Central memory CD4-positive, alpha-beta T cell (primary cell): ENCODE measurements at places on chromosomes 16 and 17.

GRCh38 chr17:37815536-37815935 is 70.7 kb upstream of the HNF1B start:
- DNase-seq = no peak

DNA sequence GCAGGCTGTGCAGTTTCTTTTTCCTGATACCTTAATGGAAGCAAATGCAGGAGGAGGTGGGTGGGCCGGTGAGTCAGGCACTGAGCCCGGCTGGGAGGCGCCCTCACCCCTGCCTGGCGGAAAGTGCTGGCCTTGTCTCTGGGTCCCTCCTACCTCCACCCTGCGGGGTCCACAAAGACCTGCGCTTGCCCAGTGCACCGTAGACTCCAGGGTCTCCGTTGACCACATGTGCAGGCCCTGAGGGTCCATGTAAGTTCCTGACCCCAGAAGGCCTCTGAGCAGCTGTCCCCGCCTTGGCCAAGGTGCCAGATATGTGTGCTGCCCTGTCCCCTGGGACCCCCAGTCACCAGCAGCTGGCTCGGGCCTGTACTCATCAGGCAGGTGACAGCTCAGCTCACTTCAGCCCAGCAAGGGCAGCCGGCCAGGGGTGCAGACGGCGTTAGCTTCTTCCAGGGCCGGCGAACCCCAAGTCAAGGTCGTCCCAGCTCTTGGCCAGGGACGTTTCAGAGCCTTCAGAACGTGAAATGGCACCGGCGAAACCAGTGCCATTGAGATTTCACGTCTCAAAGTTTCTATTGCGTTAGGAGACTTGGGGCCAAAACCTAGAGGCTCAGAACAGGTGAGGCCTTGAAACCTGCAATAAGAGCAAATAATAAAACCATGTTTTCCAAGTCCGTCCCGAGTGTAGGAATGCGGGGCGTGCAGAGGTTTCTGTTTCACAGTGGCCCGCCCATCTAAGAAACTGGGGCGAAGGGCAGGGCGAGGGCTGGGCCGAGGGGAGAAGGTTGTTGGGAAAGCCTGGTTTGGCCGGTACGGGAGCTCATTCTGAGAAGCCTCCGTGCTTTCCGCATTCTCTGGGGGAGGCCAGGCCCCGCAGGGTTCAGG is 12.1 kb downstream of the METRNL start:
- DNase-seq = no peak

DNA sequence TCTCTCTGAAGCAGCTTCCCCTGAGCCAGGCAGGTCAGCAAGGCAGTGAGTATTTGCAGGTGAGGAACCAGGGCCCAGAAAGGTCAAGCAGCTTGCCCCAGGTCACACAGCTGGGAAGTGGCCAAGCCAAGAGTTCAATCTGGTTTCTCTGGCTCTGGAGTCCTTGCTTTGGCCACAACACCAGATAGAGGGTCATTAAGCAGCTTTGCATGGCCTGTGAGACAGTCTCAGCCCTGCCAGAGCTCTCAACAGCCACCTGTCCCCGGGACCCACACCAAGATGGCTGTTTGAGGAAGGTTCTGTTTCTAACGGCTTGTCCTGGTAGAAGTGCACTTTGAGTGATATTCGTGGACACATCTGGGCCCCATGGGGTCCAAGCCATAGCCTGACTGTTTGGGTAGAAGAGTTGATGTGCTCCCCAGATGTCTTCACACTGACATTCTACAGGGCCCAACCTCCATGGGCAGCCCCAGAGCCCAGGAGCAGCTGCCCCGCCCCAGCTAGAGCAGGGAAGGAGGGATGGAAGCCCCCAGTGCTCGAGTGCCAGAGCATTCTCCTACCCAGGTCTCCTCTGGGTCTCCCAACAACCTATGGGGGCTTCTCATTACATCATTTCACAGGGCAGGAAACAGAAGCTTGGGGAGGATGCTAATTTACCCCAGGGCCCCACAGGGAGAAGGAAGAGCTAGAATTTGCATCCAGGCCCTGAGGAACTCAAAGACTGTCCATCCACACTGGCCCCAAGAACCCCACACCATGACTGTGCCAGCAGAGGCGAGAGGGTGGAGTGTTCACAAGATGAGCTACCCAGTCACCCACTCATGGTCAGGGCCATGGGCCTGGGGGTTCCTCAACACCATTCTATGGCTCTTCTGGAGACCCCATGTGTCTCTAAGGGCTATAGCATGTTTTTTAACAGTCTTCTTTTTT is 107.3 kb upstream of the CDH5 start:
- no peak for DNase-seq

DNA sequence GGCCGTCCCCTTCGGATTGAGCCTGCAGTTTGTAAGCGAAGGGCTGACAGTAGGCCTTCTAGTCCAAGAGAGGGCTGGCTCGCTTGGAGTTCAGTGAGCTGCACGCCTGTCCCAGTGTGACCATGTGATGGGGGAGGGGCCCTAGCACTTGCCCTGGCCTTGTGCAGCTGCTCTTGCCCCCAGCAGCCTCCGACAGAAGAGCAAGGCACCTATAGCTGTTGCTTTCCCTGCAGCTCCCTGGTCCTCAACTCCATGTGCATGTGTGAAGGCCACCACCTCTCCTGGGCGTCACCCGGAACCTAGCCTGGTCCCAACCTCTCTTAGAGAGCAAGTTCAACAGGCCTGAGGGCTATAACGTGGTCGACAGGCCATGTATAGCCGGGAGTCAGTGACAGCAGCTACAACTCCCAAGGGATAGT is 5.6 kb downstream of the SPHK1 start:
- DNase-seq = no peak

DNA sequence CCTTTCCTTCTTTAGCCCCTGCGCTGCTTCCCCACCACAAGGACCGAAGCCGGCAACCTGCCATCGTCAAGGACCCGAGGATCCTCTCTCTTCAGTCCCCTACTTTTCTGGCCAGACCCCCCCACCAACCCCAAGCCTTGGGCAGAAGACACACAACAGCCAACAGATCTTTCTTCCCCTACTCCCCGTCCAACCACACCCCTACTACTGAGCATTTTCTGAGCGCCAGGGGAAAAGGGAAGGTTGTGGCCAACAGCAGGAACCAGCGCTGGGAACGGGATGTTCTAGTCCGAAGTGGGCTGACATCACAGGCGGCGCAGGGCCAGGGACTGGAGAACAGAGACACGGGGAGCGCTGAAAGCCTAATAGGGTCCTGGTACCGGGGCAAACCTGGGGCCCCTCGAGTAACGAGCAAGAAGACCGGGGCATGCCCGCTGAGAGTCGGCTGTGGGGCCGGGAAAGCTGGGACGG is 528 bp downstream of the PER1 start:
- DNase-seq = no peak

- DNase-seq = no peak
These were observed 3.9 kb downstream of the HNF1B start for GRCh38 chr17:37740915-37741314.

GRCh38 chr17:40525294-40525693 is 23.9 kb upstream of the TNS4 start:
- no peak for DNase-seq

GRCh38 chr17:74842599-74843351 is 16.9 kb downstream of the GRIN2C start:
- no peak for DNase-seq

GRCh38 chr16:83552228-83552627 is 255.6 kb upstream of the HSBP1 start:
- DNase-seq = no peak

DNA sequence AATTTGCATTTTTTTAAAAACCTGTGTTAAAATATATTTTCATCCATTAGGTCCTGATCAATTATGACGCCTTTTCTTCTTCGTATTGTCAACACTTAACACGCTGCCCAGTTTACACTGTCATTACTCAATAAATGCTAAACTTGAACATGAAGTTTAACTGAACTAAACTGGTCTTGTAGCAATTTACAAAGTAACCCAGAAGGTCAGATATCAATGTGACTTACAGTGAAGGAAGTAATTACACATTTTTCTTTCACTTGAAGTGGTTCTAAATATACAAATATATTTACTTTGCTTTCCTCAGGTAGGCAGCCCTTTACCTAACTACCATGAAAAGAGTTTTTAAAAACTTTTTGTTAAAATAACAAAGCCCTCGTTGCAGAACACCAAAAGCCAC is 256.5 kb upstream of the AXIN2 start:
- no peak for DNase-seq

DNA sequence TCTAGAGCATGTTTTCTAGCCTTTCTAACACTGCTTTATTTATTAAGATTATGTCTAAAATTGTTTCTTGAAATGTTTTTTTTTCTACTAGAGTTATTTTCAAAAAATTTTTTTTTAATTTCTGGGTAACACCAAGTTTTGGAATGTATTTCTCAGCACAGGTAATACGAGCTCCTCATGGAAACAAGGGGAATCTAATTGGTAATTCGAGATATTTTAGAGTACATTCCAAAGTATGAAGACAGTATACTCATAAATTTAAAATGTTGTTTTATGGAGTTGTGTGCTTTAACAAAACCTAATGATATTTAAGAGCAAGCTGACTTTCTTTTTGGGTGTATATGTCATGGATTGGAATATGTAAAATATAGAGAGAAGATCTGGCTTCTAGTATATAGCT is 42.4 kb downstream of the OMG start:
- DNase-seq = no peak

DNA sequence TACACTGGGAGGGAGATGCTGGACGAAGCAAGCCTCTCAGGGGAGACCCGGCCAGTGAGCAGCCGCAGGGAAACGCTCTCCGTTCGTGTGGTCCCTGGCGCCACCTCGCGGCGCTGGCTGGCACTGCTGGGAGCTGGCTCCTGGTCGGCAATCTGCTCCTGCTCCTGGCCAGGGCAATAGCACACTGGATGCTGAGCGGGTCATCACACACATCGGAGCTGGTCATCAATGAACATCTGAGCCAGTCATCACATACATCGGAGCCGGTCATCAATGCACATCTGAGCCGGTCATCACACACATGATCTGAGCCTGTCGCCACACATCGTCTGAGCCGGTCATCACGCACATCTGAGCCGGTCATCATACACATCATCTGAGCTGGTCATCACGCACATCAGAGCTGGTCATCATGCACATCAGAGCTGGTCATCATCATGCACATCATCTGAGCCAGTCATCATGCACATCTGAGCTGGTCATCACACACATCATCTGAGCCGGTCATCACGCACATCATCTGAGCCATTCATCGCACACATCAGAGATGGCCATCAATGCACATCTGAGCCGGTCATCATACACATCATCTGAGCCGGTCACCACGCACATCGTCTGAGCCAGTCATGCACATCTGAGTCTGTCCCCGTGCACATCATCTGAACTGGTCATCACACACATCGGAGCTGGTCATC is 217.3 kb downstream of the RBFOX3 start:
- DNase-seq = peak; percentile 45

DNA sequence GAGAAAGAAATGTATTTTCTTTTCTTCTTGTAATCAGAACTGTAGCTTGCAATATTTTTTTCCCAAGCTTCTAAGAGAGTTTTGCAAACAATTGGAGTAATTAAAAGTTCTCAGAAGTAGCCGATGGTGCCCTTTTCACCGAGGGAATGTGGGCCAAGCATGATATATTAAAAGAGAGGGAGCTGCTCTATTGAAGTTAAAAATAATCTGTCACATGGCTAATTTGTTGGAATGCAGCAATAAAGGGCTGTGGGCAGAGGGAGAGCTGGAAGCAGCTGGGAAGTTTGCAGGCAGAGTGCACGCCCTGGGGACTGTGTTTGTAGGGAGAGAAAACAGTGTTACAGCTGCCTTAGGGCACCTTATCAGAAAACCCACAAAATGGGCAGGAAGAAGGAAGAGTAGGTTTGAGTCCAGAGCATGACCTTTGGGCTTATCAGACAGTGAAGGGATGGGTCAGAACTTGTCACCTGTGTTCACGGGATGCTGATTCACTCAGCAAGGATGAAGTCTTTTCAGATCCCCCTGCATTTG is 18.5 kb upstream of the TERF2 start:
- DNase-seq = no peak

- no peak for DNase-seq
These were observed 330.2 kb downstream of the TMEM114 start for GRCh38 chr16:8260140-8260539.

GRCh38 chr17:69565447-69565846 is 150.9 kb downstream of the MAP2K6 start:
- no peak for DNase-seq

GRCh38 chr16:24723663-24724062 is 5.8 kb upstream of the TNRC6A start:
- DNase-seq = no peak

DNA sequence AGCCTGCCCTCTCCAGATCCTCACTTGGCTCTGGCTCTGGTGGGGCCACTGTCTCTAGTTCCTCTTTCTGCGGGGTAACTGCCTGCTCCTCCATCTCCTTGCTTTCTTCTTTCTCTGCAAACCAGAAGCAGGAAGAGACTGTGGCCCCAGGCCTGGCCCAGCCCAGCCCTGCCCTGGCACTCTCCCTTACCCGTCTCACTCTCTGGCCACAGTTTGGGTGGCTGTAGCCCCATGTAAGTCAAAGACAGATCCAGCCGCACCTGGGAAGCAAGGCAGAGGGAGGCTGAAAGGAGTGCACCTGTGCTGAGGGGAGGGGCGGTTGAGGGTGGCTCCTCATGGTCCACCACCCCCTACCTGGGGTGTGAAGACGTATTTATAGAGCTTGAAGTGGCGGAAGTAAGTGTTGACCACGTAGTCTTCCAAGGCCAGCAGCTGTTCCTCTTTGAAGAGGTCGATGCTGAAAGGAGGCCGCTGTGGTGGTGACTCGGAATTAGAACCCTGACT is 2.8 kb downstream of the CFAP119 start:
- no peak for DNase-seq

DNA sequence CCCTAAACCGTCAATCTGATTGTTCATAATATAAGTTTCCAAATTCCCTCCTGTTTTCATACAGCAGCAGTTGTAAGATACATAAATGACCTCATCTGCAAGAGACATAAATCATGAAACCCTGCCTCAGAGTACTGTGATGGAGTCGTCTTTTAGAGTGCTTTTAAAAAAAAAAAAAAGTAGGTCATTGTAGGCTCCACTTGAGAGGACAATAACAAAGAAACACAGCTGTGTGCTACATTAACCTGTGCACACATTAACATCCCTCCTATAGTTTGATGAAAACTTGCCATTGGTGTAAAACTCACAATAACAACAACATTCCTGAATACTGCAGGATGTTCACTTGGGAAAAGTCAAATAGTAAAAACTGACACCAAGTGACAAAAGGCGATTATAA is 56.5 kb downstream of the XPO6 start:
- DNase-seq = no peak
